ENCODE measurements at places on chromosomes 1 and 21. TPM values are rescaled to one million over a fixed set of nuclear protein-coding genes. Genes with fewer than 3 reads are reported as not detected.

ITPKB gene
- total RNA-seq = 15.7 TPM

DNA sequence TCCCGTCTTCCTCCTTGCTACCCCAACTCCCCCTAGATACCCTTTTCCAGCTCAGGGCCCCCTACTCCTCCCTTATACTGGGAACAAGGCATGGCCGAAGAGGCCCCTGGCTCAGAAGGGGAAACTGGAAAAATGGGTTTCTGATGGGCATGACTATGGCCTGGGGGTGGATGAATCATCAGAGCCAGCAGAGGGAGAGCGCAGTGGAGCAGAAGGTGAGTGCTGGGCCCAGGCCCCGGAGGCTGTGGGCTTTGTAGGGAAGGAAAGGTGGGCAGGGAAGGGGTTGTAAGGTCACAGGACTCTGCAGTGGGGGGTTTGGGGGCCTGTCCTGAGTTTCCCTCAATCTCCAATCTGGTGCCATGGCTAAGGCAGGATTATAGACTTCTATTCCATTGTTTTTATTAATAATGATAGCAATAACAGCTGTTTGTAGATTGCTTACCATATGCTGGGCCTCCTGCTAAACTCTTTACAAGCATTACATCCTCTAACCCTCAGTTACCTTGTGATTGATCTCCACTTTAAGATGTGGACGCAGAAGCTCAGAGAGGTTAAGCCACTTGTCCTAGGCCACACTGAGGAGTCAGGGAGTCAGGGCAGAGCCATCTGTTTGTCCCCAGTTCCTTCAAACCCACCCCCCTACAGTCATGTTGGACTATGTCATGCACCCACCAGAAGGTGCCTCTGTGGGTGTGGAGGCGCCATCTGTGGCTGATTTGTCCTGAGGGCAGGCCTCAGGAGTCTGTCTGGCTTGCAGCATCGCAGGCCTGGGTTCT lies 36.2 kb upstream of the ZNF362 start:
- H3K4me3 ChIP-seq = no peak overlapping the region
- H3K36me3 ChIP-seq = no peaks in the 10 kb centered on the region
- peak overlapping the region; percentile 5 for H3K27ac ChIP-seq
- H3K4me1 ChIP-seq = peaks cover 22% of the 10 kb centered on the region
- DNase-seq = no peak

DNA sequence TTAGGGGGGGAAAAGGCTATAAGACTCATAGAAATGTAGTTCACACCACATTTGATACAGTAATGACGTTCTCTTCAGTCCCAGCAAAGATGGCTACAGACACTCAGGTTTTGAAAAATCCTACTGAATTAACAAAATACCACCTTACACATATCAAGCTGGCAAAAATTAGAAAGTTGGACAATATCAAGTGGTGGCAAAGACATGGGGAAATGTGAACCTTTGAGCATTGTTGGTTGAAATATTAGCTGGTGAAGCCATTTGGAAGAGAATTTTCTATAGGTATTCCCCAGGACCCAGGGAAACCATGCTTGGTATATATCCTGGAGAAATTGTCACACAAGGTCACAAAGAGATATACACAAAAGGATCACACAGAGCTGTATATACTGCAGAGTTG lies 163.0 kb downstream of the ADSS2 start:
- no peaks in the 10 kb centered on the region for H3K4me1 ChIP-seq
- no peak for DNase-seq
- H3K36me3 ChIP-seq = no peaks in the 10 kb centered on the region
- no peaks in the 10 kb centered on the region for H3K27me3 ChIP-seq

DNA sequence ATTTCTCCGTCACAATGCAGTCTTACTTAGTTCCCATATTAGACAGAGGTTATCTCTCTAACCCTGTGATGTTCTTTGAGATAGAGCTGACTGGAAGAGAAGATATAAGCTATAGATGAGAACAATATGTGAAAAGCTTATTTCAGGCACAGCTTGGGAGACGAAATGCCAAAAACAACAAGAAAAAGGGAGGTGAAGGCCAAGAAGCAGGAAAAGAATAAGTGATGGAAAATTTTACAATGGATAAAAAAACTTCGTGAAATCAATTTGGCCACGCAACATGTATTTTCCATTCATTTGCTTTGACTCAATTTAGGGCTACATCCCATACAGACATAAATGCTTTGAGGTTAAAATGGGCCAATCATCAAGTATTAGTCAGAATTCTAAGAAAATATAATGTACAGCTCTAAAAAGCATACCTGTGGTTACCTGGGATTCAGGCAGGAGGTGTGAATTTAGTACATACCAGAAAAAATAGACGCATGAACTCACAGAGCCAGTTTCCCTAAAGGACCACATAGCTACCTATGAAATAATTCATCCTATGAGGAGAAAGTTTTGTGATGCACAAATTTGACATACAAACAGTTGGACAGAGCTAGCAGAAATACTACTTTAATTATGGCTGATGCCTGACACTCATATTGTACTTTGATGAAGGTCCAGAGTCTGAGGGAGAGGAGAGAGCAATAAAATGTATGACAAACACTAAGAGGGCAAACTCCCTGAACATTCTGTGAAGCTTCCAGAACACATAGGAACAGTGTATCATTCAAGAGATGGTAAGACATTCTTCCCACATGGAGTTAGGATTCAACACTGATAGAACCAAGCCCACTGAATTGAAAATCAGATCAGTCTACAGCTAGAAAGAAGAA lies 12.1 kb downstream of the RGS1 start:
- no peak for DNase-seq
- H3K4me3 ChIP-seq = no peak overlapping the region
- H3K36me3 ChIP-seq = no peaks in the 10 kb centered on the region
- no peak overlapping the region for H3K27ac ChIP-seq
- H3K27me3 ChIP-seq = no peaks in the 10 kb centered on the region
